ENCODE measurements at places on chromosomes 3 and 15. TPM values are rescaled to one million over a fixed set of nuclear protein-coding genes. Genes with fewer than 3 reads are reported as not detected.
A peak's percentile ranks its signal among the peaks of the same experiment; 100 is the strongest.

- DNase-seq = no peak
Measured at GRCh38 chr3:170767576-170767941, 102.4 kb downstream of the RPL22L1 start.

DNA sequence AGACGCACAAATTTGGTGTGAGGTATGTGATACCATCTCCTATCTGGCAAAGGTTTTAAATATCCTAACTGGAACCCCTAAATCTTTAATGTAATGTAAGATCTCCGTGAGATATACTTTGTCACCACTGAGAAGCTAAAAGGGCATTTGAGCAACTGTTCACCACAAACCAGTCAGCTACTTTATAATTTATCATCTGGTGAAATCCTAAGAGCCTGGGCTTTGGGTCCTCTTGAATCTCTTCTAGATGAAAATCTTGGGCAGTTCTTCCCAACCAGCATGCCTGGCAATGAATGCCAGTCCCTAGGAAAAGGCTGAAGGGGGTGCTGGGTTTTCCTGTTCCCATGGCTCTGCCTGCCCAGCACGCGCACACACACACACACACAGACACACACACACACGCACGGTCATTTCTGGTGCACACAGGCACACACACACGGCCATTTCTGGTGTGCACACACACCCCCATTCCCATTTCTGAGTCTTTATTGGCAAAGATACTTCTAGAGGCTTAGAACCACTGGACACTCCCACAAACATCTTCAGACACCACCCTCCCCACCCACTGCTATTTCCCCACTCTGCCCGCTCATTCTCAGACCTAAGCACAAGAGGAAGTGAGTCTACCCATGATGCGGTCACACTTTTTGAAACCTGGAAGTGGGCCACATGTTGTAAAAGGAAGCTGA, 72.6 kb downstream of the MYO1E start:
- DNase-seq = peak; percentile 49

The TNFAIP8L3 gene
- total RNA-seq = 4.9 TPM

DNA sequence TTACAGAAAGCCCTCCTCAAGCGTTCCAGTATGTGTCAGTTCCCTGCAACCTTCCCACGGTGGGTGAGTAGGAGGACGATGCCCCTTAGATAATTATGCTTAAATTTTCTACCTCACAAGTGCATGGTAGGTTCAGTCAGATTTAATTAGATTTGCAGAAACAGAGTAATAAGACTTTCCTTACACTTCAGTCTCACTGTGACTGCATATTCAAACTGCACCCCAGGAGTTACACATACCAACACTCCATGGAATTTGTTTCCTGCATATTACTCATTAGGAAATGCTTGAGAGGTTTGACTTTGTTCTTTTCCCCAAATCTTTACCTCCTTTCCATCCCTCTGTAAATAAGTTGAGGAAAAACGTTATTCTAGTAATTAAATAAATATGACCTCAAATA, 108.8 kb downstream of the ARRDC4 start:
- DNase-seq = no peak

DNA sequence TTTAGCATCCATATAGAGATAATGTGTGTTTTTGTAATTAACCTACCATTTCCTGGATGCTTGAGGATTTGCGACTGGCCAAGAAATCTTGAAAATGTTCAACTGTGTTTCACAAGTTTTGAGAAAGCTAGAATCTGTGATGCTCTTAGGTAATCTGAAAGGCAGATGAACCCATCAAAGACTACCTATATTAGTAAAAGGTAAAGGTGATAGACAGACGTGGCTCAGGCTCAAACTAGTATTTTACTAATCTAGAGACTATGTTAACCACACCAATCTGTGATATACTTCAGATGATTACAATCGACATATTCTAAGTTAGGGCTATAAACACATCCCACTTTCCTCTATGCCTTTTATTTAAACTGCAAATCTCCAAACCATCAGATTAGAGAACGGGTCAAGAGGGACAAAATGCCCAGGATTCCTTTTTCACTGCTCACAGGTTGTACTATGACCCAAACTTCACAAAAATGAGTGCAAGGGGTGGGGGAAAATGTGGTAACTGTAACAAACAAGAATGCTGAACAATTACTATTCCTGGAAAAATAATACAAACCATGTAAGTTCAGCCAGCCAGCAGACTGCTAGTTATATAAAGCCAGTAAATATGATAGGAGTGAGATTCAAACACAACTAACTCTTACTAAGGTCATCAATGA, 295.1 kb downstream of the FOXP1 start:
- no peak for DNase-seq

GRCh38 chr15:84715441-84716035, 401 bp downstream of the SEC11A start:
- DNase-seq = no peak

The BSN gene
- 0.30 TPM for total RNA-seq

The UCN2 gene
- total RNA-seq = 0.17 TPM

DNA sequence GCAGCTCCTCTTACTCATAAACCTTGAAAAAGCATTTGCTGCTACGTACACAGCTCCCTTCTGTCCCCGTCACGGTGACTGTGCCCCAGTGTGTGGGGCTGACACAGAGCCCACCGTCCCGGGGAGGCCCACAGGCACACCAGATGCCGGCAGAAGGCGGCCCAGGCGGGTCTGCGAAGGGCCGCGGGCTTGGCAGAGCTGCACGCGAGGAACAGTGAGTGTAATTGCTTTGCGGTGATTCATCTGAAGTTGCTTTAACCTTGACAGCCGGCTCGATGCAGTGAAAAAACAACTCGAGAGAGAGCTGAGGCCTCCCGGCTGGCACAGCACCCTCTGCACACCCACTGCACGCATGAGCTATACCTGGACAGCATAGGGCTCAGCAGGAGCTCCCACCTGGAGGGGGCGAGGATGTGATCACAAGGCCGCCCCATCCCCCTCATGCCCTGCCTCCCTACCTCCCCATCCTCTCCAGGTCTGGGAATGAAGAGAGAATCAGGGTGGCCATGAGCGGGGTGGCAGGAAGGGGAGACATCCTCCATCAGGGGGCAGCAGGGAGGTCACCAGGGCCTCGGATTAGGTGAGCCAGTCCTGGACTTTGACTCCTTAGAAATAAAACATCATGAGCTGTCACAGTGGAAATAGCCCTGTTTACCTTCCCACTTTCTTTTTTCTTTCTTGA, 172.7 kb downstream of the MEGF11 start:
- DNase-seq = no peak

DNA sequence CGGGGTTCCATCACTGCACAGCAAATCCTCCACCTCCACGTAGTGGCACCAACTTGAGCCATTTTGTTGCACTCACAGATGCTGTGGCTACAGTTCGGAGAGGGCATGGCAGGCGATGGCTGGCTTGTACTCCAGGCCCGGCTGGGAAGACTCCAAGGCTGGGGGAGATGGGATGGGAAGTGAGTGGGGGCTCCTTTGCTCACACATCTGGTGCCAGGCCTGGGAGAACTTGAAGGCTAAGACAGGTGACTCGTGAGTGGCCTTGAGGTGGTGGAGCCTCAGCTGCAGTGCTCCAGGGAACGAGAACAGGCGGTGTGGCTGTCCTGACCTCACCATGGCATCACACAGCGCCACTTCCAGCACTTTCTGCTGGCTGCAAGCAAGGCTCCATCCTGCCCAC, 87.9 kb downstream of the PLXNA1 start:
- peak; percentile 6 for DNase-seq

The SAXO2 gene
- 2.6 TPM for total RNA-seq

DNA sequence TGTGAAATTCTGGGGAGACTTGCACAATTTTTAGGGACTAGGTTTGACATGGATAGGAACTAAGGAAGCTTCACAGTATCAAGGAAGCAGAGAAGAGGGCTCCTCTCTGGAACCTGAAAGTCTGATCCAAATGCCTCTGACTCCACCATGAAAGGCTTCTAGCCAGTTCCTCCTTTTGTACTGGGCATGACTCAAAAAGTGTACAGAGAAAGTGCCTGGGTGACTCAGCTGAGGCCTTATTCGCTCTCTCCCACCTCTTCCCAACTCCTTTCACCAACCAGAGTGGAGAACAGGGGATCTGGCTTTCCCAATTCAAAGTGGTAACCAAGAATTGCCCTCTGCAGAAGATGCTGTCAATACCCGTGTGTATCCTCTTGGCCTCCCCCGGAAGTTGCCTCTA, 342.9 kb upstream of the PROK2 start:
- DNase-seq = no peak

The MYO5A gene
- total RNA-seq = 6.7 TPM

The MESP1 gene
- 8.4 TPM for total RNA-seq

The NR2E3 gene
- not detected for total RNA-seq

- no peak for DNase-seq
Measured at GRCh38 chr3:38713121-38713520, 63.6 kb upstream of the SCN5A start.

GRCh38 chr3:148629006-148629405, 68.7 kb upstream of the AGTR1 start:
- DNase-seq = no peak

The CD200 gene
- 1.3 TPM for total RNA-seq

The KLHL40 gene
- total RNA-seq = 0.12 TPM

DNA sequence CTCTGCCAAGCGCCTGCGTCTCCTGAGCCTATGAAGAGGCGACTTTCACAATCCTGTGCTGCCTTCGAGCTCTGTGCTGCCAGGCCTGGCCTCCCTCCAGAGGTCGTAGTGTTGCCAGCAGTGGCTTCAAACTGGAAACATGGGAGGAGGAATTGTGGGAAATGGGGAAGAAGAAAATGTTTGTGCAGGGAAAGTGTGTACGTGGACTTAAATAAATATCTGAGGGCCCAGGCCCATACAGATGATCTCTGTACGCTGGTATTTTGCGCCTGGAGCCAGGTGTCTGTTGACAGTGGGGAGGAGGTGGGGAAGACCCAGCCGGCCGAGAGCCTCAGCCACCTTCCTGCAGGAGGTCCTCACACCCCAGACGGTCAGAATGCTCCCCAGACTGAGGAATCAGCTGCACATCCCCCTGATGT, 44.6 kb downstream of the ZBTB38 start:
- DNase-seq = peak; percentile 96

- DNase-seq = peak; percentile 93
Measured at GRCh38 chr3:157081626-157082210, 78.2 kb downstream of the CCNL1 start.

- no peak for DNase-seq
Measured at GRCh38 chr3:106018102-106018501, 149.3 kb upstream of the CBLB start.

- no peak for DNase-seq
Measured at GRCh38 chr3:130671545-130672312, 74.9 kb downstream of the PIK3R4 start.

GRCh38 chr3:60238550-60238949, 1012.7 kb downstream of the FHIT start:
- no peak for DNase-seq

The POPDC2 gene
- total RNA-seq = 586 TPM

- no peak for DNase-seq
Measured at GRCh38 chr3:120022729-120023128, 71.5 kb downstream of the GSK3B start.

GRCh38 chr3:189517981-189518380, 113.2 kb upstream of the TP63 start:
- no peak for DNase-seq

GRCh38 chr3:197592361-197593045, 36.7 kb upstream of the BDH1 start:
- no peak for DNase-seq

DNA sequence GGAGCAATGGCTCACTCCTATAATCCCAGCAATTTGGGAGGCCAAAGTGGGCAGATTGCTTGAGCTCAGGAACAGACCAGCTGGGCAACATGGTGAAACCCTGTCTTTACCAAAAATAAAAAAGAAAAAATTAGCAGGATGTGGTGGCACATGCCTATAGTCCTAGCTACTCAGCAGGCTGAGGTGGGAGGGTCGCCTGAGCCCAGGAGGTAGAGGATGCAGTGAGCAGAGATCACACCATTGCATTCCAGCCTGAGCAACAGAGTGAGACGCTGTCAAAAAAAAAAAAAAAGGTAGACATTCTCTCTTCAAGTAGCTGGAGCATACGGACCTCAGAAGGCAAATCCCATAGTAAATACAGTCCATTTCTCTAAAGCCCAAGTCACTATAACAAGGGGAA, 7.1 kb upstream of the C3orf80 start:
- DNase-seq = no peak

- DNase-seq = no peak
Measured at GRCh38 chr3:30073622-30074021, 532.8 kb upstream of the TGFBR2 start.

The BLOC1S6 gene
- total RNA-seq = 23.6 TPM

DNA sequence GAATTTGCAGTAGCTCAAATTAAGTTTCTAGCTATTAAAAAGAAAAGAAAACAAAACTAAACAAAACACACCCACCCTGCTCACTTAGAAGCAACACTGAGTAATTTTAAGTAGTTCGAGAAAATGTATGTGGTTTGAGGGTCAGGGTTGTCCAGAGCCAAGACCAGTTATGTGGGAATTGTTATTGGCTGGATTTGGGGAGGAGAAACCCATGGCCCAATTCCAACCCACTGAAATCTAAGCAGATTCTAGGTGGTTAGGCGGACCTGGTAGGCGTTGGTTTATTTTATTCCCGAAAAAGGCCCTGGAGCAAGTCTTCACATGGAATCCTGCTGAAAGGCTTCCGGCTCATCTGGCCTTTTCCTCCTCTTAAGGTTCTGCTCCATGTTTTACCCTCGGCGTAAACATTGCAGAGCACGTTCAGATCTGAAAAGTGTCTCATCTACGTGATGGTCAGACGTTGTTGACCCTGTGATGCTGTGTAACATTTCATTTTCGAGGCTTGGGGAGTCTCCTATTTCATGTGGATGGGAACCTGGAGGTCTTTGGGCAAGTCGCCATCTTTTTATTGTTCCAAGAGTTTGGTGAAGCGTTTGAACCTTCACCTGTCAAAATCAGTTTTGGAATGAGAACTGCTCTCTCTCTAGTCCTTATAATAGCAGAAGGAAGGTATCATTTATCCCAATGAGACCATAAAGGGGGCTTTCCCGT, 64.0 kb downstream of the FLNB start:
- DNase-seq = no peak

- DNase-seq = no peak
Measured at GRCh38 chr3:81300324-81300927, 461.0 kb downstream of the GBE1 start.

GRCh38 chr15:72451224-72451623, 22.9 kb upstream of the ARIH1 start:
- no peak for DNase-seq

GRCh38 chr3:37603722-37604121, 258.0 kb upstream of the CTDSPL start:
- DNase-seq = no peak

GRCh38 chr15:31149987-31150386, 48.5 kb upstream of the TRPM1 start:
- no peak for DNase-seq

GRCh38 chr3:101870138-101870537, 20.8 kb downstream of the NFKBIZ start:
- DNase-seq = no peak

- no peak for DNase-seq
Measured at GRCh38 chr3:32626631-32627030, 56.0 kb upstream of the DYNC1LI1 start.

All from left ventricle myocardium superior (tissue), 1 donor.